ENCODE measurements at places on chromosomes 6 and 20.

DNA sequence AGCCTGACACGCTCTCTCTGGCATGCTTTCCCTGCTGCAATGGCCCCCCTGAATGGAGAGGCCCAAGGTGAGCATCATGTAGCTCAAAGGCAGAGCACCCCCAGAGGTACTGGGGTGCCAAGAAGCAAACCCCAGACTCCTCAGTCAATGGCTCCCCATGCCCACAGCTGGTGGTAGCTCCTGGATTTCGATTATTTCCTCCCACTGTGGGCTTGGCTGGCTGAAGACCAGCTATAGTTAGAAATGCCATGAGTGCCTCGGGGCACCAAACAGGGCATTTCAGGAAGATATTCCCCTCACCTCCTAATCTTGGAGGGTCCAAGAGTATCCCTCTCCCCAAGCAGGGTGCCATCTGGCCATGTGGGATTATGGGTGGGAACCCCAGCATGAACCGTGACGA lies 16.8 kb downstream of the MAP1LC3A start:
- no peak for DNase-seq

- no peak for DNase-seq
Observed at GRCh38 chr6:133083248-133083967, 157.7 kb upstream of the EYA4 start.

DNA sequence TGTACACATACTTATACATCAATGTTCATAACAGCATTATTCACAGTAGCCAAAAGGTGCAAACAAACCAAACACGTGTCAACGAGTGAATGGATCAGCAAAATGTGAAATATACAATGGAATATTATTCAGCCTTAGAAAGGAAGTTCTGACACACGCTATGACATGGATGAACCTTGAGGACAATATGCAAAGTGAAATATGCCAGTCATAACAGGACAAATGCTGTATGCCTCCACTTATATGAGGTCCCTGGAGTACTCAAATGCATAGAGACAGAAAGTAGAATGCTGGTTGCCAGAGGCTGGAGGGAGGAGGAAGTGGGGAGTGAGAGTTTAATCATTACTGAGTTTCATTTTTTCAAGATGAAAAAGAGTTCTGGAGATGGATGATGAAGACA lies 37.8 kb upstream of the IGF2R start:
- DNase-seq: peak; percentile 13

GRCh38 chr20:13029687-13030375 lies 21.1 kb downstream of the SPTLC3 start:
- DNase-seq: no peak

GRCh38 chr20:15642676-15643075 lies 930.6 kb downstream of the KIF16B start:
- DNase-seq: no peak

GRCh38 chr20:51285684-51286083 lies 256.8 kb downstream of the NFATC2 start:
- DNase-seq: no peak

- DNase-seq: no peak
Observed at GRCh38 chr6:135521431-135521830, 23.9 kb upstream of the AHI1 start.

- peak; percentile 8 for DNase-seq
Observed at GRCh38 chr20:36856691-36857635, 19.0 kb upstream of the TLDC2 start.

DNA sequence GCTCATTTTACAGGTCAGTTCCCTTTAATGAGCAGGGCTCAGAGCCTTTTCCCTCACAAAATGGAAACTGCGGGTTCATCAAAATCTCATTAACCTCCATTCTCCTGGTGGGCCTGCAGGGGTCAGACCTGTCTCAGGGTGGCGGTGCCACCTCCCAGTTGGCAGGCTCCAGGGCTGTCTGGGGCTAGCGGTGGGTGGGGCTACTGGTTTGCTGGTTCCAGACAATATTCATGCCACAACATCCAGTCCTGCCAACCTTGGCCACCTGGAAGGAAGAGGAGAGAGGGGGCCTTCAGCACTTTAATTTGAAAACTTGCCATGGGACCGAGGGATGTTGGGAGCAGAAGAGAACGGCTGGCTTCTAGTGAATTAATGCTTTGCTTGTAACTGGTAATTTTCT lies 41.9 kb upstream of the CTNNBL1 start:
- peak; percentile 20 for DNase-seq

DNA sequence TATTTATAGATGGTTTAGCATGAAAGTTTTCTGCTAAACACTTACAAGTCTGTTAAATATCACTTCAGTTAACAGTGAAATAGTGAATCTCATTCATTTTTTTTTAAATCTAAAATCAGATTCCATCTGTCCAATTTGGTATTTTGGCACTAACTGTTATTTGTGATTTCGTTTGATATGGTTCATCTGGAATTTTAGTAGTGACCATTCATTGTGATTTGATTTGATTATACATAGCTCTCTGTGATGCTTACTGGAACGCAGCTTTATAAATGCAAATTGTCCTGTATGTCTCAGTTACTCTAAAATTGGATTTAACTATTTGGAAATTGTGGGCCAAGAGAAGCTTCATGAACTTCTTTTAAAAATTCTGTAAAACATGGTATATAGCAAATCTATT lies 571.5 kb downstream of the EYS start:
- no peak for DNase-seq

GRCh38 chr20:58179432-58180099 lies 48.9 kb downstream of the ANKRD60 start:
- DNase-seq: peak; percentile 59

GRCh38 chr20:15235471-15236198 lies 898.2 kb upstream of the FLRT3 start:
- DNase-seq: no peak

DNA sequence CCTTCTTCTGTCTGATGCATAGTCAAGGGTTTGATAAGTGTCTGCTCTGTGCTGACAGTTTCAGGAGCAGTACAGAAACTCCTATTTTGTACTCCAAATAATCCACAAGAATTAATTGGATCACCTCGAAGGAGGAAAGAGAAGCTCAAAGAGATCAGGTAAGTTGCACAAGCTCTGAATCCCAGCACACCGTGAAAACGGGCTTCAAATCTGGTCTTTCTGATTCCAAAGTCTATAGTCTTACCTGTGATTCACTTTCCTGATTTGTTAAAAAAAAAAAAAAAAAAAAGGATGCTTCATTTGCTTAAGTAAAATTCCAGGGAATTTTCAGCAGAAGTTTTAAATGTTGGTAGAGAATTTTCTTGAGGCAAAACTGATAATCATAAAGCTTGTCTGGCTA lies 155.8 kb upstream of the ESR1 start:
- DNase-seq: no peak

GRCh38 chr6:87092435-87092834 lies 2.5 kb downstream of the CGA start:
- no peak for DNase-seq

DNA sequence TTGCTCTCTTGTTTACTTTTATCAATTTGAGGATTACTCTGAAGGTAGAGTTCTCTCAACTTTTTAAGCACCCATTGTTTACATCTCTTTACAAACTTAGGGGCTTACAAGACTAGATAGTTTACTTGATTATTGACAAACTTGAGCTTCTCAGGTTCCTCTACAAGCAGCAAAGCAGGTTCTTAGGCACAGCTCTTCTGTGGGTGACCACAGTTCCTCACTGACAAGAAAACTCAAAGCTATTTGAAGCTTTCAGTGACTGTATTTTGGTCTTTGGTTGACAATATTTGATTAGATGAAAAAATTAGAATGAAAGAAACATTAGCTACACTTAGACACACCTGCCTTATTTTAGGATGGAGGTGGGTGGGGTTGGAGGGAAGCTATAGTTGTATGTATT lies 327.3 kb upstream of the RUNX2 start:
- DNase-seq: no peak

GRCh38 chr6:6057442-6058053 lies 50.8 kb upstream of the NRN1 start:
- DNase-seq: no peak

- DNase-seq: no peak
Observed at GRCh38 chr20:697826-698225, 22.2 kb upstream of the SCRT2 start.

DNA sequence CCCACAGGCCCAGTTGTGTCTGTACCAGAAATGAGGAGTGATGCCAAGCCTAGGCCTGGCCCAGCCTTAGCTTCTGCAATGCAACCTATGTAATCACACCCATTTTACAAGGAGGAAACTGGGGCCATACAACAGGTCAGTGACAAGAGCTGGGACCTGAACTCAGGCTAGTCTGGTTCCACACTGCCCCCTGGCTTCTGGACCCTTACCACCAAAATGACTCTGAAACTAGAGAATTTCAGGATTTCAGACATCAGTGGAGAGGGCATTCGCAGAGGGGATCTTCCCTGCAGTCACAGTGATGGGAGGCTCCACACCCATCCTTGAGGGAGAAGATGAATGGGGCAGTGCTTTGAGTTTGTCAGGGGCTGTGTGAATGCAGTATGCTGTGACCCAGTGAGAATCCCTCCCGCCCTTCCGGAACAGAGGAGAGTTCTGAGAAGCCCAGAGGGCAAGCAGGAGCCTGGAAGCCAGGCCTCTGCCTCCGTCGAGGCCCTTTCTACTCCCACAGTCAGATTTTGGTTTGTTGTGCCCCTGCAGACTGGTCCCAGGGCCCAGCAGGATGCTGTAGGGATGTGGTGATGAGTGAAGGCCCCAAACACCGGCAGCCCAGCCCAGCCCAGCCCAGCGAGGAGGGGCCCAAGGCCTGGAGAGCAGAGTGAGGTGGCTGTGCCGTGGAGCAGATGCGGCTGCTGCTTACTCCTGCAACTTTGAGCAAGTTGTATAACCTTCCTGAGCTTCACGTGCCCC lies 48.1 kb upstream of the MYL9 start:
- DNase-seq: no peak

- peak; percentile 88 for DNase-seq
Observed at GRCh38 chr20:3204124-3204794, at the start of gene DDRGK1. DDRGK1 (minus strand) TSS chr20:3204682; CDS start chr20:3204627, 55 bp downstream.

DNA sequence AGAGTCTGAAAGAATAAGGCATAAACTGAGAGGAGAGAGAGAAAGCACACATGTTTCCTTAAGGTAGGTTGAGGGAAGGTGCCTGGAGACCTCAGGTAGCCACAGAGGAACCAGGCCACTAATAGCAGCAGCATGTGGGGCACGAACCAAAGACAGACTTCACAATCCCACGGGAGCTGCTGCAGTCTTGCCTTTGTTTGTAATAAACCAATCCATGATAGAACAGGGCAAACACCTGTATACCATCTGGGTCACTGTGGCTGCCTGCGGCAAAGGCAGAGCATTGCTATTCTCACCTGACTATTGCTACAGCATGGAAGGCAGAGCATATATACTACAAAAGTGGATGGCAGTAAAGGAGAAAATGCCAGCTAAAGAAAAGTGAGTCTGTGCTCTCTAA lies 36.3 kb downstream of the HEBP2 start:
- DNase-seq: no peak

GRCh38 chr6:126618639-126619343 lies 278.9 kb downstream of the CENPW start:
- DNase-seq: no peak

- DNase-seq: no peak
Observed at GRCh38 chr6:23302514-23302913, 733.1 kb downstream of the HDGFL1 start.

GRCh38 chr6:158926414-158926813 lies 73.6 kb downstream of the RSPH3 start:
- DNase-seq: no peak

DNA sequence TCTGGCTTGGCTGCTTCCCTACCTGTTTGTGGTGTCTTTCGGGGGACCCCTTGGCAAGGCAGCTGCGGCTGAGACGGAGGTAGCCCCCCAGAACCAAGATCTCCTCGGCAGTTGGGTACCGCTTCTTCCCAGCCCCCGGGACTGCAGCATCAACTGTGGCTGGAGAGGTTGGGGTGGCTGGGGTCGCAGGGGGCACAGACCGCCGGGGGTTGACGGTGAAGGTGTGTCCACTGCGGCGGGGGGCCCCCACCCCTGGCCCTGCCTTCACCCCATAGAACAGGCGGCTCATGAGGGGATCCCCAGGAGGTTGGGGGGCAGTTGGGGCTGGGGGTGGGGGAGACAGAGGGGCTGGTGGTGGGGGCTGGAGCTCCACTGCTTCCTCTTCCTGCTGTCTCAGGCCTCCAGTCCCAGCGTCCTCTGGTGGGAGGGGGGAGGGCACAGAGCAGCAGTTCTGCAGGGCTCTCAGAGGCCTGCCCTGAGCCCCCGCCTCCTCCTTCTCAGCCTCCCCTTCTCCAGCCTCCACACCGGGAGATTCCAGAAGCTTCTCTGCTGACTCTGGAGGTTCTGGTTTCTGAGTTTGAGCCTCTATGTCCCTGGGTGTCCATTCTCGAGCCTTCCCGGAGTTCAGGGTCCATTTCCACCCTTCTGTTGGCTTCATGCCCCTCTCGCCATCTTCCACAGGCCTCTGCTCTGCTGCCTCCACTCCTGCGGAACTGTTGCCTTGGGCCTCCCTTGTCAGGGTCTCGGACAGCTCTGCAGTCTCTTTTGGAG lies 1.9 kb downstream of the PPP1R18 start:
- peak; percentile 40 for DNase-seq

- no peak for DNase-seq
Observed at GRCh38 chr6:56902641-56903464, 52.1 kb upstream of the BEND6 start.

GRCh38 chr20:38278131-38278530 lies 17.6 kb upstream of the KIAA1755 start:
- DNase-seq: no peak

- no peak for DNase-seq
Observed at GRCh38 chr6:51949526-51949925, 137.9 kb downstream of the PKHD1 start.

- DNase-seq: peak; percentile 38
Observed at GRCh38 chr6:156779206-156780094, 2.3 kb downstream of the ARID1B start.

DNA sequence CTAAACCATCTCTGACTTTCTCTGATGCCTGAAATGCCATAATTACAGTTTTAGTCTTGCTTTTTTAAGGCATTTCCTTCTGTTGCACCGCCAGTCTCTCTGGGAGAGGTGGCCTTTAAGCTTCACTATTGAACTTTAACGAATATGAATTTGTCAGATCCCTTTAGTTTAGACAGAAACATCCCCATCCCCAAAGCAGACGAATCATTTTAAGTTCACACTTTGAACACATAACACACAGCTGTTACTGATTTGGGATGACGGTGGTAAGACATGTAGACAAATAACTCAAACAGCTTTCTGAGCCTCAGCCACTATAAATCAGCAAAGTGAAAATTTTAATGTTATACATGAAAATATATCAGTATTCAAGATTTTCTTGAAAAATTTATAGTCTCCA lies 7.2 kb upstream of the IPCEF1 start:
- no peak for DNase-seq

- DNase-seq: no peak
Observed at GRCh38 chr6:21157186-21157929, 436.2 kb upstream of the SOX4 start.
